Hippocampal formation (tissue), 2 donors: ENCODE measurements at places on chromosomes 5 and 9.

DNA sequence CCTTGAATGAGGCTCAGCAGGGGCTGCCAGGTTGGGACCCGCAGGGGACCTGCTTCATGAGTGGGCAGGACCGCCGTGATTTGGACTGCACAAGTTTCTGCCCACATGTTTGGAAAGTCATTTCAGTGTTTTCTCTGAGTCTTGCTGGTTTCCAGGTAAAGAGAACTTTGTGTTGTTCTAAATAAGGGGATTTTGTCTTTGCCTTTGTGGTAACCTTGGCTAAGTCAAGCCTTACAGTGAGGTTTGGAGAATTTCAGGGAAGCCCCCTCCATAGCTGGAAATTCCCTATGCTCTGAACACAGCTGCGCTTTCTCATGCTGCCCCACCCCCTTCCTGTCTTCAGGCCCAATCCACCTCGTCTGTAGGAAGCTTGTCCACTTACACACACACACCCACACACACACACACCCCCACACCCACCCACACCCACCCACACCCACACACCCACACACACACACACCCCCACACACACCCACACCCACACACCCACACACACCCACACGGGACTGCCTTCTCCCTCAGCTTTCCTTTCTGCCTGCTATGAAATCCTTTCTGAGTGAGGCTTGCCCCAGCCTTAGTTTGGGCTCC lies 270.1 kb downstream of the HSPA4 start:
- no peak for DNase-seq

GRCh38 chr5:93008502-93009207 lies 572.4 kb downstream of the NR2F1-AS1 start:
- DNase-seq: no peak

GRCh38 chr5:111931655-111932054 lies 174.7 kb upstream of the NREP start:
- DNase-seq: no peak

- DNase-seq: no peak
Observed at GRCh38 chr9:36560771-36561170, 11.9 kb upstream of the MELK start.

DNA sequence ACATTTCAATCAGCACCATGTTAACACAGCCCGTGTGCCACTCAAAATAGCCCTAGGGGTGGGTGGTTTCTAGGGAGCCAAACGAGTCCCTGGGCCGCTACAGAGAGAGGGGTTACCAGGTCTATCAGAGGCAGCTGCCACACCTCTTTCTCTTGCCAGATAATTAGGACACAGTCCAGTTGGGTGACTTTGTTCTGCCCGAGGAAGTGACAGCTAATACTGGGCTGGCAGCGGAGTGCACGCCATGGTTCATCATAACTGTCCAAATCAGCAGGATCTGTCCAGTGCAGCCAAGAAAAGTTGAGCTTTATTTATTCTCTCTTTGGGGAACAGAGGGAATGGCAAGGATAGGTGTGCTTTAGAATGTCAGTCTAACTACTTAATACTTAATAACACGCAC lies 583.8 kb downstream of the BRINP1 start:
- DNase-seq: no peak

DNA sequence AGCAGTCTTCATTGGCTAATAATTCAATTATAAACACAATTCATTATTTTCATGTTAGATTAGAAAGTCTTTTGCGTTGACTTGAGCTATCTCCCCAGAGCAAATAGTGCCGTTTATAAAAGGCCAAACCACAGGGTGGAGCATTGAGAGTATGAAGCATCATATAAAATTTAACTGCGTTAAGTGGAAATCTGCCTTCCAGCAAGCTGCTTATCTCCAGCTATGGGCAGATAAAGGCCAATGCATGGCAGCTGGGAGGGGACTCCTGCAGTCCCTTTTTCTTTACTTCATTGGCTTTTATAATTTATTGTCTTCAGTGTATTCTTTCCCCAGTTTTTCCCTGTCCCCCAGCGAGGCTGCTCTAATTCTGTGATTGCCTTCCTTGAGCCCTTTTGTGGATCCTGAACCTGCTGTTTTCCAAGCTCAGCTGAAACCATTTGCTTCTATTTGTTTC lies 113.7 kb downstream of the TMEM232 start:
- DNase-seq: no peak

GRCh38 chr5:65144136-65144871 lies 337.4 kb downstream of the ADAMTS6 start:
- no peak for DNase-seq
